ENCODE measurements at places on chromosomes 5 and 9.

DNA sequence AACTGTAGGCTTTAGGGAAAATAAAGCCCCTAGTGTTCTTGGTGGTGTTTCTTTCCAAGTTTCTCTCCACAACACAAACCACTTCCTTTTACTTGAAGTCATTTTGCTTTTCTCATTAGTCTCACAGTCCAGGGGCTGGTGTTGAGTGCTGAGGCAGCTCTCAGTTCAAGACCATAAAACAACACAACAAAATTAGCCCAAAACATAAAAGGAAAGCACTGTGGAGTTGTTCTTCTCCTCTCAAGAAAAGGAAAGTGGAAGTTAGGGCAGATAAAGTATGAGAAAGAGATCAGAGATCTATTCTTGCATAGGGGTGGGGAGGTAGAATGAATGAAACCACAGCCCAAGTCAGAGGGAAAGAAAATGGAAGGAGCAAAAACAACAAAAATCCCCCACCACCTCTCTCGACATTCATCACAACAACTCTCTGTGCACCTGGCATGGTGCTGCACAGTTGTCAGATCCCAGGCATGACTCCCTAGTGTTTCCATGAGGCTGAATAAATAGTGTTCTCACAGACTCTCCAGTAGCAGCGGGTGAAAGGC, 569.9 kb downstream of the RAB3C start:
- DNase-seq, result no peak

DNA sequence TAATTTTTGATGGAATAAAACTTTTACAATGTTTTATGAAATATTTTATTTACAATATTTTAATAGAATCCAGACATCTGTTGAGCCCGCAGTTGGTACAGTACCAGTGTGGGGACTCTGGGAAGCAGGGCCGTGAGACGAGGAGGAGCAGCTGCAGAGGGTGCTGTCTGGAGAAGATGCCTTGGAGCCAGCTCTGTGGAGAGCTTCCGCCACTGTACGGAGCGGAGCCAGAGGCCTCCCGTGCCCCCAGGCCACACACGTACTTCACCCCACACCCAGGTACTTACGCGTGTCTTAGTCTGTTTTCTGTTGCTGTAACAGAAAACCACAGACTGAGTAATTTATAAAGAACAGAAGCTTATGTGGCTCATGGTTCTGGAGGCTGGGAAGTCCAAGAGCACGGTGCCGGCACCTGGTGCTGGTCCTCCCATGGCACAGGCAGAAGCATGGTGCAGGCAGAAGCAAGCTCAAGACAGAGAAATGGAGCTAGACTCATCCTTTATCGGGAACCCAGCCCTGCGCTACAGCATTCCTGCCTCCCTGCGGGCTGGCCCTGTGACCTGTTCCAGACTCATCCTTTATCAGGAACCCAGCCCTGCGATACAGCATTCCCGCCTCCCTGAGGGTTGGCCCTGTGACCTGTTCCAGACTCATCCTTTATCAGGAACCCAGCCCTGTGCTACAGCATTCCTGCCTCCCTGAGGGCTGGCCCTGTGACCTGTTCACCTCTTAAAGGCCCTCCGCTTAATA, 23.3 kb downstream of the CEP72 start:
- no peak for DNase-seq

- no peak for DNase-seq
These were observed 799.3 kb upstream of the ACO1 start for GRCh38 chr9:31585158-31585557.

DNA sequence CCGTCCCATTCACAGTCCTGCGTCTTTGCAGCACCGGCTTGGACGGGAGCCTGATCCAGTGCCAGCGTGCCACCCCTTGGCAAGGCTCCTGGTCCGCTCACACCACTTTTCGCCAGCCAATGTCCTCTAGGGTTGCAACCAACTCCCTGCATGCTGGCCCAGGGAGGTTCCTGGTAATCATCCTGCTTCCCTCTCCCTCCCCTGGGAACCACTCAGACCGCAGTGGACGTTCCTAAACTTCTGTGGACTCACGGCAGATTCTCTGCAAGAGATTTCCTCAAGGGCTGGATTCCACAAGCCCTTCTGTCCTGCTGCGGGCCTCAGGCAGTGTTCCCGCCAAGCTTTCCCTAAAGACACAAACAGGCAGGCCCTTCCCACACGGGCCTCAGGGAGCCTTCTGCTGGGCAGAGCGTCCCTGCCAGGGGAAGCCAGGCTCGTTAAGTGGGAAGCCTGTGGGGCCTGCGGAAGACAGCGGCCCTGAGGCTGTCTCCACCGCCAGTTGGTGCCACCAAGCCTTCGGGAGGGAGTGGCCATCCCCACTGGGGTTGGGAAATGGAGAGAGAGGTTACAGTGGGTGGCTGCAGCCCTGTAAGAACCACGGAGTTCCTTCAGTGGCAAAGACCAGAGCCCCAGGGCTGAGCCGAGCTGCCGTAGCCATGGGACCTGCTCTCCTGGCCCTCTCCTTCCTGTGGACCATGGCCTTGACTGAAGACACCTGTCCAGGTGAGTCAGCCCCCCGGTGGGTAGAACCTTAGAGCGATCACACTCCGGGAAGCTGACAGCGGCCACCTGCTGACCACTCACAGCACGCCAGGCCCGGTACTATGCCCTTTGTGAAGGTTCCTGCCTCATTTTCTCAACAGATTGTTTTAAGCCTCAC, 16.4 kb upstream of the FCN2 start:
- no peak for DNase-seq

DNA sequence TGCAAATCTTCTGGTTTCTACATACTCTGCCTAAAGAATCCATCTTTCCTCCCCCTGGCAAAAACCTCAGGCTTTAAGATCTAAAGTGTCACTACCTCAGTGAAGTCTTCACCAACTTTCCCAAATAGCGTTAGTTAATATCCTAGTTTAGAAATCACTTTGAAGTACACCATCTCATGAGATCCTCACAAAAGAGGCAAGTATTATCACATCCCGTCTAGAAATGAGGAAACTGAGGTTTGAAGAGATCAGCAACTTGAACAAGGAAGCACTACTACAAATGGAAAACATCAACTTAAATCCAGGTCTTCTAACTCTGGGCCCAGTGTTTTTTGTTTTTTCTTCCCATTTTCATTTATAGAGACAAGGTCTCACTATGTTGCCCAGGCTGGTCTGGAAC, 4.6 kb downstream of the AP3B1 start:
- DNase-seq, result no peak

DNA sequence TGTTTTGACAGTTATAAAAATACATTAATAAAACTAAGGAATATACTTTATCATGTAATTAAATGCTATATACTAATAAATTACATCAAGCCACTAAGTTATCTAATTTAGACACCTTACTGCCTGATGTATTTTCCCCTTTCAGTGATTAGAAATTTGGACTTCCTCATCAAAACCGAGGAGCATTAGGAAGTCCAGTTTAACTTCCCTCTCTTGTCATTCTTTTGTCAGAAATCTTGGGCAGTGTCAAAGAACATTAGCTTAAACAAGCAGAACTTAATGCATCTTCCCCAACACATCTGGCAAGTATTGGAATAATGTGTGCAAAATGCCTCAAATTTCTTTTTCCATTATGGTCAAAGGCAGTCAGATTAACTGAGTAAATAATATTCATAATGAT, 81.6 kb downstream of the PLPP1 start:
- DNase-seq, result no peak
